ENCODE measurements at places on chromosomes 2 and 18.

- DNase-seq, result no peak
These were observed 1919.8 kb downstream of the SUCLG1 start for GRCh38 chr2:82539280-82539621.

DNA sequence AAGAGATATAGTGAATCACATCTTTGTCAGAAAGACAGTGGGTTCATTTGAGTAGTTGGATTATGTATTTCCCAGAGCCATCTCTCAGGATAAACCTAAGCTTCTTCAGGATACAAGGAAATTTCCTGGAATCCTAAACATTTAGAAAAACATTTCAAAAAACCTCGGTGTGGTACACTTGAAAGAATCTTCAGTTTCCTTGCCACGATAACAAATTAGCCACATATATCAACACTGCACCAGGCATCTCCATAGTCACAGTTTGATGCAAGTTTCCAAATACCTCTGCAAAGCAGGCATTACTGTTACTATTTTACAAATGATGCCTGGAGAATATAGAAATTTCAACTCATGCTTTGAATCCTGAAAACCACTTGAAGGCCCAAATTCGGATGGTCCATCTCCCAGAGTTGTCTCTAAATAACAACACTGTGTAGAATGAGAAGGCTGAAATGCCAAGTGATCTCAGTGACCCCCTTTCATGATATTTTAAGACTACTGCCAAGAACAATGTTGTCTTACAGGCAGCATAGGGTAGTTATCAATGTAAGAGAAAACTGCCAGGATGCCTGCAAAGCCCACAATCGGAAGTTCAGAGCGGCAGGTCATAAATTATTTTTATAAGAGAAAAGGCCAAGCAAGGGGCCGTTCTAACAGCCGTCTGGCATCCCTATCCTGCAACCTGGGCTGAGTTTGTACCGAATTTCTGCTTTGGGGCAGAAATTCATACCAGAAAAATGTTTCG lies 307.9 kb downstream of the TXNL1 start:
- no peak for DNase-seq

GRCh38 chr2:235996419-235996818 lies 171.8 kb downstream of the GBX2 start:
- DNase-seq, result no peak

- peak; percentile 19 for DNase-seq
These were observed 115.3 kb downstream of the FHOD3 start for GRCh38 chr18:36412778-36413177.

- no peak for DNase-seq
These were observed 123.7 kb downstream of the HNMT start for GRCh38 chr2:138087751-138088593.

DNA sequence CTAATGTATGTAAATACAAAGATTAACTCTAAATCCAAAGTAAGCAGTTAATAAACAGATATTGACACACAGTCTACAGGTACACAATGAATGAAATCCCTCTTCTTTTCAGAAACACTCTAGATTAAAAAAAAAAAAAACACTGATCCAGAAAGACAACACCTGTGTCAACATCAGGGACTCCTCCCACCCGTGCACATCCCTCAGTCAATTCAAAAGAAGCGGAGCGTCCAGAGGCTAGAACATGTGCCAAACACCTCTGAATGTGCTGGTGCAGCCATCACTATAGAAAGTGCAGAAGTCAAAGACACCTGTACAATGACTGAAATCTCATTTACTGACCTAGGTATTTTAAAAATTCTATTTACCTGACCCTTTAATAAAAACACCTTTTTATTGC lies 622.6 kb upstream of the ID2 start:
- no peak for DNase-seq

GRCh38 chr2:114488841-114489530 lies 46.5 kb downstream of the DPP10 start:
- DNase-seq, result no peak

GRCh38 chr2:150486539-150487484 lies 655 bp downstream of the RND3 start:
- DNase-seq, result peak; percentile 46
